ENCODE measurements at places on chromosomes 12 and 14.

DNA sequence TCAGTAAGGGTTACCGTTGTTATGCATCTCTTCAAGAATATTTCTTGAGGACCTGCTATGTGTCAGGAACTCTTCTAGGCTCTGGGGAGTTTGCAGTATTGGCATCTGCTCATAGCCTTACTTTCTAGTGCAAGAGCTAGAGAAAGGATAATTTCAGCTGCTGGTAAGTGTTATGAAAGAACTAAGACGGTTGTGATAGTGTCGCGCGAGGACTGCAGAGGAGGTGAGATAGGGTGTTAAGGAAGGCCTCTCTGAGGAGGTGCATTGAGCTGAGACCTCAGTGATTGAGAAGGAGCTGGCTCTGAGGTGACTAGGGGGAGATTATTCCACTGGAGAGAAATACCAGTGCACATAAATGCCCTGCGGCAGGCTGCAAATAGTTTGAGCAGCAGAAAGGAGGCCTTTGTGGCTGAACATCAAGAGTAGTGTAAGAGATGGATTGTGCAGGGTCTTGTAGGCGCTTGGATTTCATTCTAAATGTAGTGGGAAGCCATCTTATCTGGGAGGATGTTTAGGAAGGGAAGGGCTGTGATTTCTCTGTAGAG is 824 bp downstream of the DDX55 start:
- DNase-seq = no peak

DNA sequence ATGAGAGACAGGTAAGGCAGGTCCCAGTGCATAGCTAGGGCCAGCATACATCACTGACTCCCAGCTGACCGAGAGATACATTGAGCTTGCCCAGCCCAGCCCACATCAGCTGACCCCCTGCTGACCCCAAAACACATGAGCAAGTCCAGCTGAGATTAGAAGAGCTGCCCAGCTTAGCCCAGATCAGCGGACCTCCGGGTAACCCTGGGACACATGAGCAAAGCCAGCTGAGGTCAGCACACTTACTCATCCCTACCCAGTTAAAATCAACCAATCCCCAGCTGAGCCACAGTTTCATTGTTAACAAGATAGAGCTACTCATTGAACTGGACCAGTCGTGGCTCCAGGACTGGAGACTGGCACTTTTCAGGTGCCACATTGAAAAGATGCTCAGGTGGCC is 21.8 kb upstream of the FBXO34 start:
- DNase-seq = no peak

GRCh38 chr12:81441629-81442028 is 317.5 kb downstream of the PPFIA2 start:
- DNase-seq = no peak

- no peak for DNase-seq
These were observed 723.7 kb upstream of the USP15 start for GRCh38 chr12:61536525-61536924.

DNA sequence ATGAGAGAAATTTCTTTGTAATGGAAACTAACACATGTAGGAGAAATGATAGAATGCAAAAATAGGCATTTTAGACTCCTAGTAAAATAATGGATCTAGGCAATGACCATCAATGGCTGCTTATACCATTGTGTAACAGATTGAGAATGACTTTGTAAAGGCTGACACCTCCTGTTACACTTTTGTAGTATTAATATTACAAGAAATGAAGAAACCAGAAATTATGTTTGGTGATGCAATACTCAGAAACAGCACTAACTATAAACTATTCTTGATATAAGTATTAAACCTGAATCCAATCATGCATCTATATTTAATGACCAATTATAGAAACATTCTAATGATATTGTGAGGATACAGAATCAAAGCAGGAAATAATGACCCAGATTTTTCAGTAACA is 108.5 kb upstream of the CNTN1 start:
- DNase-seq = no peak

DNA sequence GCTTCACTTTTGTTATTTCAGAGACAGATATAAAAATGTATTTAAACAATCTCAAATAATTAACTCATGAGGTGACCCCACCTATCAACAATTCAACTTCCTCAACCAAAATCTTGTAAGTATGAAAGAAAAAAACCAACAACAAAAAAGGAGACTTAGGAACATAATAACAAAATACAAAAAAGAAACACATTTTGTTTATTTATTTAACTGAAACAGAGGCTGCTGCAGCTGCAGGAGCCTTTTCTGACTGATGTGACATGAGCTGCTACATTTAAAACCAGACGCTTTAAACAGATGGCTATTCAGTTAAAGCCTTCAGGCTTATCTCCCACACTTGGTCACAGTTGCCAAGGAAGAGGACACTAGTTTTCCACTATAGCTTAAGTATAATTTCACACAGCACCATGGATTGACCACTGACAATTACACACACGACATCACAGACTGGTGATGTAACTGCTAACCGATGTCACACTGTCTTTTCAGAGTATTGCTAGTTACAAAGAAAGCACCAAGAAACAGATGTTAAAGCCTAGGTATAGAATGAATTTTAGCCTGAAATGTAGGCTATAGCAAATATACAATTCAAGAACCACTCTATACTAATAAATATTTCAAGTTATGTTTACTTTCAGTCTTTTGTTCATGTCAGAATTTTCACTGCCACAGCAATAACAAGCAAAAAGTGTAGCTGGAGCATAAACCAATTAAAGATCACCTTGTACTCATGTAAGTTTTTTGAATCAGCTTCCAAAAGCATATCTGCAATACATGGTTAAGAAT is 113.0 kb downstream of the MED13L start:
- no peak for DNase-seq

GRCh38 chr12:113261847-113262470 is 40.7 kb downstream of the TPCN1 start:
- peak; percentile 14 for DNase-seq

DNA sequence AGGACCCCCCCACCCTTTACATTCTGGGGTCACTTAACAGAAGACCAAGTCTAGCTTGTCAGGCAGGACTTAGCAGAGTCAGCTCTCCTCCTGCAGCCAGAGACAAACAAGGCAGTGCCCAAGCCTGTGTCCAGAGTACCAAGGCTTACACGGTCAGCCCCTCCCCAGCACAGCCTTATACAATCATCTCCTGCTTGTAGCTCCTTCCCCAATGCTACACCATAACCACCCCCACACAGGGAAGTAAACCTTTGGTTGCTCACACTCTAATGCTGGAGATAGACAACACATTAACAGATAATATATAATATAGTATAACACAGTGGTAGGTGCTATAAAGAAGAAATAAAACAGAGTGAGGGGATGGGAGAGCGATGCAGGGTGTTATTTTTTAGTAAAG is 175.4 kb upstream of the PWP1 start:
- DNase-seq = no peak

- no peak for DNase-seq
These were observed 1015.1 kb downstream of the DIO2 start for GRCh38 chr14:79196216-79196615.

GRCh38 chr12:110361216-110361615 is 42.3 kb downstream of the ANAPC7 start:
- no peak for DNase-seq

DNA sequence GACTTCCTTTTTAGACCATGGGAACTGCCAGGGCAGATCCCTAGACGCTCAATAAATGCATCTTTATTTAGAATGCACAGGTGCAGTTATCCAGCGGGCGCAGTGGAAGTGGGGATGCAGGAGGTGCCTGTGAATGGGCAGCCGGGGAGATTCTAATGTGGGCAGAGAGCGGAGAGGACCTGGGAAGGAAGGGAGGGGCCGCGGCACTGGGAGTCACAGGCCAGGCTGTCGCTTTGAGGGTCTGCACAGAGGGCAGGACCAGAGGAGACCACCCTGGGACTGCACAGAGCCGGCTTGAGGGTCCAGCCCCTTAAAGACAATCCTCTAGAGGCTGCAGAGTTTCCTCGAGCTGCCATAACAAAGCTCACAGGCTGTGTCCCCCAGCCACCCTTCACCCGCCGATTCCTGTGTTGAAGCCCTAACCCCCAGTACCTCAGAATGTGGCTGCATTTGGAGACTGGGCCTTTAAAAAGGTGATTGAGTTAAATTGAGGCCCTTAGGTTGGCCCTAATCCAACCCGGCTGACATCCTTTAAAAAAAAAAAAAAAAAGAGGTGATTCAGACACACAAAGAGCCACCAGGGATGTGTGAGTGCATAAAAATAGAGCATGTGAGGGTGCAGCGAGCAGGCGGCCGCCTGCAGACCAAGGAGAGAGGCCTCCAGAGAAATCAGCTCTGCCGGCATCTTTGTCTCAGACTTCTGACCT is 44.4 kb upstream of the PPP2R5C start:
- DNase-seq = no peak

DNA sequence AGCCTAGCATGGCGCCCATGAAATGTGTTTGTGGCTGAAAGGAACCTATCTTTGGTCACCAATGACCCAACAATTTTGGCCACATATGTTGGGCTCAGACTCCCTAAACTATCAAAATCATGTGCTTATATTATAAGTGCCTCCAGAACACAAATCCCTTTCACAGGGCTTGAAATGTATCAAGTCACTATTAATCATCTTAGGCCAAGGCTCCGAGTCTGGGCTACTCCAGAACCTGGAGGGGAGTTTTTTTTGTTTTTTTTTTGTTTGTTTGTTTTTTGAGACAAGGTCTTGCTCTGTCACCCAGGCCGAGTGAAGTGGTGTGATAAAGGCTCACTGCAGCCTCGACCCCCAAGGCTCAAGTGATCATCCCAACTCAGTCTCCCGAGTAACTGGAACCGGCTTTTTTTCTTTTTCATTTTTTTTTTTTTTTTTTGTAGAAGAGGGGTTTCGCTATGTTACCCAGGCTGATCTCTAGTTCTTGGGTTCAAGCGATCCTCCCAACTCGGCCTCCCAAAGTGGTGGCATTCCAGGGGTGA is 989 bp upstream of the DRAM1 start:
- no peak for DNase-seq

DNA sequence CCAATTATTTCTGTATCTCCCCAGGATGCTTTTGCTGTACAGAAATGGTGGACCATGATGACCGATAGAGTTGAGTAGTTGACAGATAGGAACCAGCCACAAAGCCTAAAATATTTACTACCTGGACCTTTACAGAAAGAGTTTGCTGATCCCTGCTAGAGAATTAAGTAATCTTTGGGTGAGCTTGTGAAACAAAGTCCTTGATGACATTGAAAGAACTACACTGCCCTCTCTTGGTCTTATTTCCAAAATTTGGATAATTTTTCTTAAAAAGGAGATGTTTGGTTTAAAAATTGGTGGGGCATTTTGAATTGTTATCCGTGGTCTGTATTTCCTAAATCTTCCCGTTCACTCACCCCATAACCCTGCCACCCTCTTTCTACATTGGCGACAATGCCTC is 13.7 kb upstream of the TCTN1 start:
- DNase-seq = no peak

All from activated T-cell treated with anti-CD3 and anti-CD28 coated beads for 48 hours (primary cell).